ENCODE measurements at places on chromosomes 7 and 10. TPM values are rescaled to one million over a fixed set of nuclear protein-coding genes. Genes with fewer than 3 reads are reported as not detected.

Gene WIPF3
- 0.21 TPM for total RNA-seq

Gene GNGT1
- not detected for total RNA-seq

Gene TUBB8
- total RNA-seq, result 0.24 TPM

Gene DYNC1I1
- 3.6 TPM for total RNA-seq

Gene GIMAP5
- total RNA-seq, result not detected

Gene LIPN
- total RNA-seq, result not detected

Gene VPS37D
- 10.1 TPM for total RNA-seq

Gene ANKRD1
- total RNA-seq, result not detected

Gene NKX2-3
- not detected for total RNA-seq

Gene MRLN
- total RNA-seq, result not detected

Gene TRA2A
- total RNA-seq, result 114 TPM

Gene WNT2
- total RNA-seq, result not detected

Gene CCNJ
- total RNA-seq, result 25.6 TPM

Gene MYL7
- total RNA-seq, result not detected

Gene SFXN4
- total RNA-seq, result 67.3 TPM

Gene RNF148
- 6.1 TPM for total RNA-seq

Gene MNX1
- 0.13 TPM for total RNA-seq

Gene NXPH1
- total RNA-seq, result not detected

Gene ABCB1
- total RNA-seq, result not detected

Gene OR6V1
- not detected for total RNA-seq

Gene ANXA8L1
- not detected for total RNA-seq

Gene PPP1R17
- total RNA-seq, result not detected

Gene VWDE
- total RNA-seq, result 0.11 TPM

Gene CARD11
- 1.8 TPM for total RNA-seq

Gene FGL2
- not detected for total RNA-seq

Gene C10orf53
- not detected for total RNA-seq

Gene GNAI1
- 19.8 TPM for total RNA-seq

Gene ABCC2
- 1.3 TPM for total RNA-seq

Gene OR2A42
- 0.37 TPM for total RNA-seq

Gene ZP3
- 9.8 TPM for total RNA-seq

Gene GRID2IP
- total RNA-seq, result not detected

Gene FXYD4
- total RNA-seq, result not detected

Gene UCMA
- total RNA-seq, result not detected

Gene MUC3A
- total RNA-seq, result 2.0 TPM

Gene TMEM139
- total RNA-seq, result not detected

Gene TWNK
- total RNA-seq, result 30.8 TPM

Gene KIF11
- 91.4 TPM for total RNA-seq

Gene GNB2
- 225 TPM for total RNA-seq

Gene MYH16
- not detected for total RNA-seq

Gene PNLIPRP1
- not detected for total RNA-seq

Gene LBX1
- total RNA-seq, result not detected

Gene CELF2
- total RNA-seq, result not detected

Gene FAM237B
- not detected for total RNA-seq

Gene NPY4R
- not detected for total RNA-seq

Gene NRG3
- not detected for total RNA-seq

Gene VWC2
- not detected for total RNA-seq

Measured in A673 (cell line).